GM19239 (cell line): ENCODE measurements at places on chromosomes 4 and X.

DNA sequence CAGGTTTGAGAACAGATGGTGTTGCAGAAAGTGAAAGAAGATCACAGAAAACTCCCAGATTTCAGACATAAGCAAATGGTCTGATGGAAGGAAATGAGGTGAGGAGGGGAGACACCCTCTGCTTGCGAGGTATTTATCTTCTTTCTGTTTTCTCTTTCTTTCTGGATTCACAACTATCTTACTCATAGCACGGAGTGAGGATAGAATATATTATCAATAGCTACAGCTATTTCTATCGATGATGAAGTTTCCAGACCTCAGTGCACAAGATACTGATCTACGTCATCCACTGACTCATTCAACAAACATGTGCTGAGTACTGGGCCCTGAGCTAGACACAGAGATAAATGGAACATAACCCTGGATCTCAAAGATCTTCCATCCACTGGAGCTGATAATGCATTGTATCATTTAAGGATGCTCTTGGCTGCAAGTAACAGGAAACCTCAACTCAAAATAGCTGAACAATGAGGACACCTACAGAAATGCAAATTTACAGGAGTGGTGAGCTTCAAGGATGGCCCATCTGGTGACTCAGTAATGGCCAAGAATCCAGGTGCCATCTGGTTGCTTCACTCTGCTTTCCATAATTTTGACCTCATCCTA lies 21.2 kb downstream of the SLC2A9 start:
- no peak for DNase-seq

DNA sequence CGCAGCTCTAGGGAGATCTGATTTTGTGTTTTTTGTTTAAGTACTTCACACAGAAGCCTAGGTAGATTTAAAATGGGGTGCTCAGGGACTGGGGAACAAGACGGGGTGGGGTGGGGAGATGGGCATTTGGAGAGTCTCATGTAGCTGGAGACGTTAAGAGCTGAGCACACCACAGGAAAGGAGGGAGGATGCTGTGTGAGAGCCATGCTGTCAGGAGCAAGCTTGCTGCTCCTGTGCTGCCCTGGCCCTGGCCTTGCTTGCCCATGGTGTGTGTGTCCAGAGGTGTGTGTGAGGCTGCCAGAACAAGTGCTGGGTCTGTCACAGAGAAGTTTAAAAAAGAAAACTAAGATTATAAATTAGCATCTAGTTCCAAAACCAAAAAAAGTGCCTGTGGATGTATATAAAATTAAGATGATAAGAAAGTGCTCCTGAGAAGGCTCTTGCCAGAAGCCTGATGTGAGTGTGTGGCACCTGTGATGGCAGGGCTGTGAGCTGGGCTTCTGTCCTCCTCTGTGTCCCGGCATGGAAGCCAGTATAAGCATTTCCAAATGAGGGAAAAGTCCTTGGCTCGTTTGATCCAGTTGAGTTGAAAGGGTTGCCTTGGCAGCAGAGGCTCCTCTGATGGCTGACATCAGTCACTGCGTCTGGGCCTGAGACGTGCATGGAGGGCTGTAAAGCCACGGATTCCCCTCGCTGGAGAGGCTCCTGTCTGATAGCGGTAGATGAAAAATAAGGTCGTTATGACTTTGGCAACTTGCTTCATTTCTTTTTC lies 63.5 kb downstream of the NELFA start:
- no peak for DNase-seq

DNA sequence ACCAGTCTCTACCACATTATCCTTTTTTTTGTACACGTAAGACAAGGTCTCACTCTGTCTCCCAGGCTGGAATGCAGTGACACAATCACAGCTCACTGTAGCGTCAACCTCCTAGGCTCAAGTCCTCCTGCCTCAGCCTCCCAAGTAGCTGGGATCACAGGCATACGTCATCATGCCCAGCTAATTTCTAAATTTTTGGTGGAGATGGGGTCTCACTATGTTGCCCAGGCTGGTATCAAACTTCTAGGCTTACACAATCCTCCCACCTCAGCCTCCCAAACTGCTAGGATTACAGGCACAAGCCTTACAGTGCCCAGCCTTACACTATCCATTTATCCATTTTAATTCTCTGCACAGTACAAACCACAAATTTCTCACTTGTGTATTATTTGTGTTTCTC lies 58.0 kb downstream of the CLOCK start:
- DNase-seq: no peak

GRCh38 chr4:120418146-120418545 lies 351.5 kb upstream of the MAD2L1 start:
- no peak for DNase-seq

GRCh38 chrX:110168585-110168984 lies 149.3 kb downstream of the AMMECR1 start:
- DNase-seq: no peak

- DNase-seq: no peak
These were observed 57.5 kb downstream of the ADRA2C start for GRCh38 chr4:3823496-3824341.

DNA sequence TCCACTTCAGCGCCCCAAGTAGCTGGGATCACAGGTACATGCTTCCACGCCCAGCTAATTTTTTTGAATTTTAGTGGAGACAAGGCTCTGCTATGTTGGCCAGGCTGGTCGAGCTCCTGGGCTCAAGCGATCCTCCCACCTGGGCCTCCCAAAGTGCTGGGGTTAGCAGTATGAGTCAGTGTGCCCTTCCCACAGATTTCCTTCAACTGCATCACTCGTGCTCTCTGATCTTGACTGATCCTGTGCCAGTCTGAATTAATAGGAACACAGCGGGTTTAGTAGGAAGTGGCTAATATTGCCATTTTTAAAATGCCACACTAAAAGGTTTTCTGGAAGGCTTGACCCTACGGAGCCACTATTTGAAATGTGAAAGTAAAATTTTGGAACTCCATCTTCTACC lies 4.3 kb upstream of the SHROOM2 start:
- no peak for DNase-seq

- DNase-seq: no peak
These were observed 337.7 kb upstream of the GATB start for GRCh38 chr4:152098365-152099060.

DNA sequence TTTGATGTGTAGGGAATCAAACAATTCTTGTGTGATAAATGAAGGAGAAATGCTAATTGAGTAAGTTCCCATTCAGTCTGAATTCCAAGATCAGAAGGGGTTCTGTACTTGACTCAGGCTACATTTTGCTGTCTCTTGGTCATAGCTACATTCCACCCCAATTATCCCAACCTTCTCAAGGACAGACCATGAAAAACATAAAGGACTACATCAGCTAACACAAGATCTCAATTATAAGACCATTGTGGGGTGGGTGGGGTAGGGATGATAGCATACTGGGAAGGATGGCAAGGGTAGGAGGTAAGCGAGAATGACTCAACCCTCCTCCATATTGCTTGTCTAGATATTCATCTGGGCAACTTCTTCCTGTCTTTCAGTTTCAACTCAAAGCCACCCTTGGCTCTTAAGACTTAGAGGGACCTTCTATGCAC lies 87.4 kb upstream of the ETNPPL start:
- DNase-seq: no peak

DNA sequence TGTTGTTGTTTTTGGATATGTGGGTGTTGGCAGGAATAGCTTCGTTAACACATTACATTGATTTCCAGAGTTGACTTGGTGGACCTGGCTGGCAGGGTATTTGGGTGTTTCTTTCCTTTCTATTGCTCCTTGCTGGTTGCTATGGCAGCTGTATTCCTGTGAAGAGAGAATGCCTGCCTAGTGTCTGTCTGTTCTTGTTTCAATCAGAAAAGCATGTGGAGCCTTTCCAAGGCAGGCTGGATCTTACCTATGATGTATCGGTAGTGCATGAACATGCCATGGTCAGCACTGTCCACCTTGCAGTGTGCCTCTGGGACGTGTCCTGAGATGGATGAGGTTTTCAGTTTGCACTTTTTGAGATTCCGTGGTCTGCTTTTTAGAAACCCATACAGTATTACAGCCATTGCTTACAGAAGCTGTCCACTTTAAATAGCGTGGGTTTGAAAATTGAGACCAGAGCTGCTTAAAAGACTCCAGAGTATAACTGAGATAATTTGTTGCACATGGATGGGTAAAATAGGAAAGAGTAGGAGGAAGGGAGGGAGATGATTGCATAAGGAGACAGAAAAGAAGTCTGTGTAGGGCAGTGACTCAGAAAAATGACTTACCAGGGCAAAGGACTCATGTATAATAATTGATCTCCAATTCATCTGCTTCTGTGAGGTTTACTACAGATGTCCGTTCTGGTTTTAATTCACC lies 20.0 kb upstream of the AADAT start:
- DNase-seq: no peak

DNA sequence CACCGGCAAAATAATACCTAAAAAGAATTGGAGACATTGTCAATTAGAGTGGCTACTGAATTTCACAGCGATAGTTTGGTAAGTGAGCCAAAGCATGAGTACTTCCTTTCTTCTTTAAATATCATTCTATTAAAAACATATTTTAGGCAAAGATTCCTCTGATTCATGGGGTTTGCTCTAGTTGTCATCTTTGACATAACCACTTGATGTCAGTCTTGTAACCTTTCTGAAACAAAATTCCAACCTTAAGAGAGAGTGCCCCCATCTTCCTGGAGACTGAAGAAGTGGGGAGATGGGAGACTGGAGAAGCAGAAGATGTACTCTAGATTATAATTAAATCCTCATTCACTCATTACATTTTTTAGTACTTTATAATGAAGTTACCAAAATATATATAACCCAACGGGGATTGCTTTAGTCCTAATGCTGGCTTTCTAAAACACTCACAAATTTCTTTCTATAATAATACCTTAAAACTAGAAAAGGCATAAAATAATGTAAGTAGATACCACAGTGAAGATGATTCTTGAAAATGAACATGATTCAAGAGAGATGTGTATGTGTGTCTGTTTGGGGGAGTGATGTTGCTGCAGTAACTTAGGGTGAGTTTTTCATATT lies 96.4 kb downstream of the EMCN start:
- no peak for DNase-seq
